Stimulated activated CD4-positive, alpha-beta T cell treated with anti-CD3 and anti-CD28 coated beads, Interleukin-12 subunit alpha, Interleukin-12 subunit beta, amount 100 ng/mL, for 24 hours (primary cell): ENCODE measurements at places on chromosomes 2 and 18.

DNA sequence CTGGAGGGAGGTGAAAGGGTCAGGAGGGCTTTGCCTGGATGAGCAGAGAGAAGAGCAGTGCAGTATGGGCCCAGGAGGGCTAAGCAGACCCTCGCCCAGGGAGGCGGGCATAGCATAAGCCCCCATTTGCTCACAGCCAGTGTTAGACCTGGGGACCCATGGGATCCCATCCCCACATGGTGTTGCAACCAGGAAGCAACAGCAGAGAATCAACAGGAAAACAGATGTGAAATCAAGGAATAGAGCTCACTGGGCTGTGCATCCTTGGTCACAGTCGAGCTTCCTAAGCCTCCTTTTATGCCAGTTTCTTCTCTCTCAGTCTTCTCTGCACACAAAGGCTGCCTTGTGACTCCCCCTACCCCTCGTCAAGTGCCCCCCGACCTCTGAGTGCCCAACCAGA lies 19.9 kb downstream of the ASB18 start:
- DNase-seq, result no peak

- DNase-seq, result no peak
These were observed 197.8 kb downstream of the MEMO1 start for GRCh38 chr2:31813016-31813415.

GRCh38 chr2:218063486-218063885 lies 5.6 kb upstream of the RUFY4 start:
- DNase-seq, result no peak

DNA sequence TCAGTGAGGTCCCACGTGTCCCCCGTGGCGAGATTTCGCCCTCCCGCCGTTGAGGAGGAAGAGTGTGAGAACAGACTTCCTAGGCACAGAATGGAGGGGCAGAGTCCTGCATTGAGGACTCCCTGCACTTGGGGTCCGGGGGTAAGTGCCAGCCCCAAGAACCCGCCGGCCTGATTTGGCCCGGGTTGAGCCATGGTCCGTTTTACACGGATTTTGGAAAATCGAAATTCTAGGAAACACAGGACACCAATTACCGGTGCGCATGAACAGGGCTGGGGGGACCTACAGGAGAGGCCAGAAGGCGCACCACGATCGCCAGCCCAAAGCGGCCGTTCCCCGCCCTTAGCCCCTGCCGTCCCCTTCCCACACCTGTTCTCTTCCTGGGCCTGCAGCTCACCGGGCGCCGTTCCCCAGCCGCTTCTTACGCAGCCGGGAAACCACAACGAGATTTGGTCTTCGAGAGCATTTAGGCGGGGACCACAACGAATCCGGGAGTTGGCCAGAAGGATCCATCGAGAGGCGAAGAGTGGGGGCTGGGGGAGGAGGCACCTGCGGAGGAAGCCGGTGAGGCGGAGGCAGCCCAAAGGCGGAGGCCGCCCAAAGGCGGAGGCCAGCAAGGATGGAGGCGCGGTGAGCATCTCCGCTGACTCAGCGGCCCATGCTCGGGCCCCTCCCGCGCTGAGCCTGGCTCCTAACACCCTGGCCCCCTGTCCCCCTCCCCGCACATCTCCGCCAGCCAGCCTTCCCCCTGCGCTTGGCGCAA lies 464 bp upstream of the TLX2 start:
- DNase-seq, result no peak

GRCh38 chr2:198916548-198917080 lies 541.1 kb downstream of the SATB2 start:
- DNase-seq, result no peak

- no peak for DNase-seq
These were observed 137.7 kb upstream of the PKDCC start for GRCh38 chr2:41910126-41910525.

DNA sequence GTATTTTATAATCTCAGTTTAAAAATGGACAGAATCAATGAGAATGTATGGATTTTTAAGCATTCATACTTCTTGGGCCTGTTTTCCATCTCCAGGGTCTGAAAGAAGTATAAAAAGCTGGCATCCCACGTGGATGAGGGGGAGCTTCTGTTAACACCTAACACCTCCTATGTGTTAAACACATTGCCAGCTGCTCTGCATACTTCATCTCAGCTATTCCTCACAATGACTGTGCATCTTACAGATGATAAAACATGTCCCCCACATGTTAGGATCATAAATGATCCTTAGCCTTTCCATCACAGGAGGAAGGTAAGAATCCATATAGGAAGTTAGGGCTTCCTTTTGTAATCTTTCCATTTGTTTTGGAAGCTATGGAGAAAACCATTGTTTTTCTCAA lies 239.1 kb downstream of the AGPS start:
- no peak for DNase-seq

- no peak for DNase-seq
These were observed 117.8 kb upstream of the ACAA2 start for GRCh38 chr18:49931179-49931578.

- no peak for DNase-seq
These were observed 812.6 kb upstream of the LRATD1 start for GRCh38 chr2:13819896-13820295.

- no peak for DNase-seq
These were observed 78.0 kb upstream of the GAREM1 start for GRCh38 chr18:32548688-32549087.

GRCh38 chr18:21444465-21445212 lies 155.9 kb downstream of the ESCO1 start:
- DNase-seq, result no peak

DNA sequence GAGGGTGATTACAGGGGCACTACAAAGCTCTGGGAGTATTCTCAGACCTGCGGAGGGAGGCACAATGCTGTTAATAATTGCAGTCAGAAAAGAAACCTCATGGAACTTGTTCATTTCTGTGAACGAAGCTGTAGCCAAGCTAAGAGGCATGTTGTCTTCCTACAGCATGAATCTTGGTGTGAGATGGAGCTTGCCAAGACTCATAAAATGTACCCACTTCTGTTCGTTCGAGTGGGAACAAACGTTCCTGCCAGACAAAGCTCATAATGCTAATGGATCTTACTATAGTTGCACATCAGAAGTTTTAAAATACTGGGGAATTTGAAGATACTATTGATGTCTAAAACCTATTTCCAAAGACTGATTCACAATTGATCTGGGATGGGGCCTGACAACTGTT lies 489.1 kb downstream of the ZEB2 start:
- no peak for DNase-seq

- DNase-seq, result no peak
These were observed 65.6 kb downstream of the ODC1 start for GRCh38 chr2:10382354-10383061.

DNA sequence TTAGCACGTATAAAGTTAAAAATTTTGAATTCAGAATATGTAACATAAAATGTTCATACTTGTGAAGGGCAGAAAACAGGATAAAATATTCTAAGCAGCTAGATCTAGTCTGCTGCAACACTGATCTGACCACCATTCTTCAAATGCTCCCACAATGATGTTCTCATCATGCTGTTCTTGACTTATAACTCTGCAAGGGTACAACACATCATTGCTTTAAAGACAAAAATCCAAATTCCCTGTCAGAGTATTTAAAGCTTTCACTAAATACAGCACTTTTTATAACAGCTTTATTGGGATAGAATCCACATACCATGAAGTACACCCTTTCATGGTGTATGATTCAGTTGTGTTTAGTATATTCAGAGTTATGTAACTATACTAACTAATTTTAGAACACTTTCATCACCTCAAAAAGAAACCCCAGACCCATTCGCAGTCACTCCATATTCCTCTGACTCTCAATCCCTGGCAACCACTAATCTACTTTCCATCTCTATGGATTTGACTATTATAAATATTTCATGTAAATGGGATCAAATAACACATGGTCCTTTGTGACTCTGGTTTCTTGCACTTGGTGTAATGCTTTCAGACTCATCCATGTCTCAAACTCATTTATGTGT lies 56.4 kb downstream of the MAP4K3 start:
- DNase-seq, result no peak

DNA sequence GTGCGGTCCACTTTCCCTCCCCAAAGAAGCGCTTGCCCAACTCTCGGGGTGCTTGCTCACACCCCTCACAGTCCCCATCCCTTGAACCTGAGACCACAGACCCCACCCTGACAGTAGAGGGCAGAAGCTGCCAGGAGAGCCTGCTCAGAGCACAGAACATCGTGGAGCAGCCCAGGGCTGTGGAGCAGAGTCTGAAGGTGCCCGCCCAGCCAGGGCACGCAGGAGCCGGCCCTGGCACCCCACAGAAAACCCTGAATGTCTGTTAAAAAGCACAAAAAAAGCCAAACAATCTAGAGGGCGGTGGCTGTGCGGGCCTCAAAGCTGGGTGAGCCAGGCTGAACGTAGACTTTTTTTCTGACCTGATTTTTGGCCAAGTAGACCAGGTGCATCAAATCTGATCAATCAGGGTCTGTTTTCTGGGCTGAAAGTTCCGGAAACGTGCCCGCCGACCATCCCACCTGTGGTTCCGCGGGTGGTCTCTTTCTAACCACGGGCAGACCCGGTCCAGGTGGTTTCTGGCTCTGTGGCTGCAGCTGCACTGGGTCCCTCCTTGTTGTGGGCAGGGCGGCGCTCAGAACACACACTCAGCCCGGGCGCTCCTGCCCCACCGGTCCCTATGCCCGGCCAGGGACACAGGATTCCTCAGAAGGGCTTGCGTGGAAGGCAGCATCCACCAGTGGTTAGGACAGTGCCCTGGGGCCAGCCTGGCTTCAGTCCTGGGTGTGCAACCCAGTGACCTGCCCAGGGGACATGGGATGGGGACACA lies 66.3 kb downstream of the SLC66A2 start:
- no peak for DNase-seq

DNA sequence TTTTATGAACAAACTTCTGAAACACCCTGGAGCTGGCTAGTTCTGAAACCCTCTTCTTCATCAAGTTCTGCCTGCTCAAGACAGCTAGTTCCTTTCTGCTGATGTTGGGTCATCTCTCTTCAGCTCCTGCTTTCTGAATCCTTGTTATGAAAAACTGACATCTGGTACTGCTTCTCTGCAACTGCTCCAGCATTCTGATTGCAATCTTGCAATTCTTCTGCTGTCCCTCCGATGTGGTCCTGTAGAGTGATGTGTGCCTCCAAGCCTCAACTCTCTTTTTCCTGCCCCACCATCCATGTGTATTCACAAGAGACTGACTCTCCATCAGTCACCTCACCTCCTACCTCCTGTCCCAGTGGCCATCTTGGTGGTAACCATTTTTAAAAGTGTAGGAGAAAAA lies 21.8 kb downstream of the COL6A3 start:
- DNase-seq, result no peak

DNA sequence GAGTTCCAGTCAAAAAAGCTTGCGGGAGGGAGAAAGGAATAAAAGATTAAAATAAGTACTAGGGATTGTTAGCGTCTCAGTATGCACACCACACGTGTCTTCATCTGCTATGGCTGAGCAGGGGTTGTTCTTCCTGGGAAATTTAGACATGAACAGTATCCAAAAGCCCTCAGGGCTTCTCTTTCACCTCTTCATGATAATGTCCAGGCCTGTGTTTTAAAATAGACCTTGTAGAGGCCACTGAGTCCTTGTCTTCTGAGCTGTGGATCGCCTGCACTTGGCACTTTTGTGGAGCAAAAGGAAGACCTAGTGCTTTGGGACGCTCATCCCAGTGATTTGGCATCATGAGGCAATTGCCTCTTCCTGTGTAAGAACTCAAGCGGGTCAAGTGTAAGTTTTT lies 52.4 kb downstream of the CFAP221 start:
- no peak for DNase-seq
